ENCODE measurements at places on chromosomes 13 and 19.

GRCh38 chr13:58978331-58978730 lies 1185.4 kb downstream of the DIAPH3 start:
- no peak for DNase-seq

DNA sequence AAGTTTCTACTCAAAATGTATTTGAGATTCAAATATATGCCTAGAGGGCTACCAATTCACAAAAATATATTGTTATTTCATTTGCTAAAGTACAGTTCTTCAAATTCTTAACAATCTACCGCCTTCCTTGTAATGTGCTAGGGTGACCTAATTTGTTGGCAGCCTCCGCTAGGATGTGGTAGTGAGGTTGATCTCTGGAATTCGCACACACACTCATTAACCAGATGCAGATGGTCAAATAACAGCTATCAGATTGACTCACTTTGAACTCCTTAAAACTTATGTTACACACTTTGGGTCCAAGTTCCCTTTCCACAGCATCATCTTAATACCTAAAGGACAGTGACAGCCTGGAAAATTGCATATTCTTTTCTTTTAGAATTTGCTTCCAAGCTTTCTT lies 367.3 kb downstream of the DCT start:
- no peak for DNase-seq

DNA sequence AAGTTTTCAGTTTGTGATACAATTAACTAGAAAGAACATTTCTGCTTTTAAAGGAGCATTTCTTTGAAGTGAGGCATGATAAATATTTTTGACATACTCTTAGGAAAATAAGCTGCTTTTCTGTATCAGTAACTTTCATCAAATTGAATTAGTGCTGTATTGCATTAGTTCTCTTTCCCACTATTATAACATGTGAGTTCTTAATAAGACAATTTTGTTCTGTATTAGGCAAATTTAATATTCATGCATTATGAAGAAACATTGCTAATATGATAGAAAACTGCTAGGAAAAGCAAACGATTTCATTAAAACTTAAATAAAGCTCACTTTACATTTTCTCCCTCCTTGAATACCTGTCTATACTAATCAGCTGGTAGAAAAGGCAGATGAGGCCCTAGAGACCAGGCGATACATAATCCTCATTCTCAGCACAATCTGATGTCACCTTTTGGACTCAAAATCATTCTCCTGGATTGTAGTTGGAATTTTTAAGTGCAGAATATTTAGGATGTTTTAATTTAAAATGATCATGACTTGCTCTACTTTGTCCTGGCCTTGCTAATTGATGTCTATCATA lies 1636.8 kb downstream of the PCDH9 start:
- no peak for DNase-seq

DNA sequence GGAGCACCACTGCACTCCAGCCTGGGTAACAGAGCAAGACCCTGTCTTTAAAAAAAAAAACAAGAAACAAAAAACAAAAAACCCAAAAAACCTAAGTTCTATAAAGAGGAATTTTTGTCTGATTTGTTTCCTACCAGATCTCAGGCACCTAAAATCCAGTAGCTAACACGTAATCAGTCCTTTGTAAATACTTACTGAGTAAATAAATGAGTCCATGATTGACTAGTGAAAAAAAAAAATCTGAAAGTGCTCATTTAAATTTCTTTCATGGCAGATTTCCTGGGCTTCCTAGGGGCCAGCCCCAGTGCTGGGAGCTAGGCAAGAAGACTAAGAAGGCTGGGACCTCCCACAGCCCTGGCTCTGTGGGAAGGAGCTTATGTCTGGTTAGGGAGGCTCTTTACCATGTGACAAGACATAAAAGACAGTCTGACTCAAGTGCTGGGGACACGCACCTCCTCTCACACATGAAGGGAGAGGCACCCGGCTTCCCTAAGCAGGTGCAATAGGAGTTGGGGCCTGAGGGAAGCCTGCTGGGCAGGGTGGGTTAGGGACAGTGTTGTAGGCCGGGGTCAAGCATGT lies 22.5 kb downstream of the LIG1 start:
- DNase-seq: no peak

DNA sequence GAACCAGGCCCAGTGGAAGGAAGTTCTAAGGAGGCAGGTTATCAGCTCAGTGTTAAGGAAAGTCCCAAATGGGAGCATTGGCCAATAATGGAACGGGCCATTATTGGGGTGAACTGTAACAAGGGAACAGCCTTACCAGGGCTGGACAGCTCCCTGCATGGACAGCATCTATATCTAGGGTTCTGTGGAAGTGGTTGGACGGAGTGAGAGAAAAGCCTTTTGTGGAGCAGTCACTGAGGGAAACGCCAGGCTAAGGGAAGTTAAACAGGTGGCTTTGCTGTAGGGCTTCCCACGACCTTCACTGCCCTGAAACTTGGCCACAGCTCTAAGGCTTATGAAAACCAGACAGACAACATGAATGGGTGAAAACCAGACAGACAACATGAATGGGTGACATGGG lies 17.0 kb downstream of the POU2F2 start:
- no peak for DNase-seq

- peak; percentile 0 for DNase-seq
Observed at GRCh38 chr19:58033741-58034476, at the start of gene ZSCAN1. ZSCAN1 (plus strand) TSS chr19:58034025; CDS start chr19:58037837, 3,812 bp downstream.

Measured in NCI-H510A treated with DMSO at 0.1 percent for 48 hours (cell line).